ENCODE measurements at places on chromosomes 6 and 20. TPM values are rescaled to one million over a fixed set of nuclear protein-coding genes. Genes with fewer than 3 reads are reported as not detected.

GPR6 gene
- not detected for total RNA-seq

RBM12 gene
- 64.0 TPM for total RNA-seq

HUS1B gene
- 0.75 TPM for total RNA-seq

DDX43 gene
- total RNA-seq = not detected

BPI gene
- not detected for total RNA-seq

C6orf15 gene
- total RNA-seq = not detected

- DNase-seq = no peak
Observed at GRCh38 chr6:160519603-160520042, 144.5 kb downstream of the LPA start.

GRCh38 chr6:161216616-161217205, 57.1 kb downstream of the AGPAT4 start:
- no peak for DNase-seq

DNA sequence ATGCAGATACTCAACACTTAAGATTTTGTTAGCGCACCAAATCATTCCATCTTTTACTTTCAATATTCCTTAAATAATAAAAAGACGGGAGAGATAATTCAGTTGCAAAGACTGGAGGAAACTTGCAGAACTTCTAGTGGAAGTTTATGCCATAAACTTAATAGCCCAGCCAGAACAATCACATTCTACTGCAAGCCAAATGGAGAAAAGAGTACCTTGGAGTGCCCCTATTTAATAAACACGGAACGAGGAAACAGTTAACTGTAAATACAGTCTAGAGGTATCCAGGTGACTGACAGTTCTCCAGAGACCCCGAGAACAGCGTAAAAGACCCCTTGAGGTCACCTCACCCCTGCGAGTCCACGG, 635 bp downstream of the SLC35B3 start:
- no peak for DNase-seq

DNA sequence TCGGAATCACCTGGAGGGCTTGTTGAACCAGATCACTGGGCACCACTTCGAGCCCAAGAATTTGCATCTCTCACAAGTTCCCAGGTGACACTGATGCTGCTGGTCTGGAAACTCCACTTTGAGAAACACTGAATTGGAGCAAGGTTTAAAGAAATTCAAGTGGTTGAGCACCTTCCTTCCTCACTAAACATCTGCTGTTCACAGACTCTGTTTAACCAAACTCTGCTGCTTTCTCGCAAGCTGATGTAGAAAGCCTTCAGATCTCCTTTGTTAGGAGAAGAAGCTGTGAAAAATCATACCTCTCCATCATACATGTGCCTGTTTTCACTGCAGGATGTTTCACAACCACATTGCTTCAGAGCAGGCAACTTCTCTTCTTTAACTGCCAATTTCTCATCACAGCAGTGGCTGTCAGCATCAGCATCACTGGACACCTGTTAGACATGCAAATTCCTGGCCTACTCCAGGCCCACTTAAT, 87.5 kb upstream of the TOP1 start:
- DNase-seq = no peak

DNA sequence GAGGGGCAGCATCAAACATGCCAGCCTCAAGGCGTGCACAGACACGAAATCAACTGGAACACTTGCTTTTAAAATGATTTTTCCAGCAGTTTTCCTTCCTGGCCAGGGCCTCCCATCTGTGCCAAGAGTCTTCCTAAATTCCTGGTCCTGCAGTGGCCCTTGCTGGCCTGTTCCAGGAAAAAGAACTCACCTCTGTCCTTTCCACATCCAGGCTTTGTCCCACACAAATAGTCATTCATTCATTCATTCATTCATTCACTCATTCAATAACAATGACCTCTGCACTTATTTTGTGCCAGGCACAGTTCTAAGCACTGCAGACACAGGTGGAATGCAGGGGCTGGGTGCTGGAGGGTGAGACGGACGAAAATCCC, 89.0 kb upstream of the CCDC167 start:
- DNase-seq = no peak

- peak; percentile 90 for DNase-seq
Observed at GRCh38 chr6:17907406-17908229, 79.8 kb downstream of the KIF13A start.

DNA sequence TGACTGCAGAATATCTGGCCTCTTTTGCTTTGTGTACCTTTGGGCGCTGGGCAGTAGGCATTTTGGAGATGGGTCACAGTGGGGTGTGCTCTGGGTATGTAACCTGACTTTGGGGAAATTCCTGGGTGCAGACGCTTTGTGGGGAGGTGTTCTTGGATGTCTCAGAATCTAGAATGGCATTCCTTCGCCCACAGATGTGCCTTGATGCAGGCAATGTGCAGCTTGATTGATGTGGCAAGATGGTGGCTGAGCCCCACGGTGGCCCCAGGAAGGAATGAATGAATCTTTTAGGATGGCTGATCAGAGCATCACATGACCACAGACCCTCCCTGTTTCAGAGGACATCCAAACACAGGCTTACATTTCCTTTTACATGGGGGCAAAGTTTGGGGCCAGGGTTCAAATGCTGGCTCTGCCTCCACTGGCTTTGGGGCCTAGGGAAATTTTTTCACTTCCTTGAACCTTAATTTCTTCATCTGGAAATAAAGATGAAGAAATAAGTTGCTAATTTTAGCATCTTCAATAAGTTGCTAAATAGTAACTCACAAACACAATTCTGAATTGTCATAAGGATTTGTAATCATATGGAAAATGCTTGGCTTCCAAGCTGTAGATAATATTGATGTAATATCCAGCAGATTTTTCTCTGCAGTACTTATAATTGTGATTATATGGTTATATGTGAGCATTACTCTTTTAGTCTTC, 5.6 kb downstream of the PPP1R16B start:
- no peak for DNase-seq

DNA sequence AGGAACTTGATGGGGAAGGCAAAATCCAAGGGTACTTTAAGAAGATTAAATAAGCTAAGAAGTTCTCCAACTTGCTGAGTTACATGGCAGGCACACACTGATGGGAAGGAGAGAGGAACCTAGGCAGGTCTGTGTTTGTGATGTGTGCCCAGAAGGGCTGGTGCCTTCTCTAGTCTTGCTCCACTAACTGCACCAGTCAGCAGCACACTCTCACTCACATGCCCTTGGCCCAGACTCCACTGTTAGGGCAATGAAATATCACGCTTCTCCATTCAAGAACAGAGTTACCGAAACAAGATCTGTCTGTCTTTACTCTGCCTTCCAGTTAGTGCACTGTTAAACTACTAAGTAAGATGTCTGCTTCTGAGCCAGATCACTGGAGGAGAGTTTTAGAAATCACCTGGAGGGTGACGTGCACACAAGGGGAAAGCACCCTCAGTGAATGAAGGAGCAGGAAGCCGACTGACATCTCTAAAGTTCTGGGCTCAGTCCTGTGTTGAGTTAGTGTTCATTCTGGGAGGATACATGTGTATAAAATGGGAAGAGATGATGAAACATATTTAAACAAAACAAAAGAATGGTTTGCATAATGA, 251.1 kb downstream of the FOXC1 start:
- no peak for DNase-seq

DNA sequence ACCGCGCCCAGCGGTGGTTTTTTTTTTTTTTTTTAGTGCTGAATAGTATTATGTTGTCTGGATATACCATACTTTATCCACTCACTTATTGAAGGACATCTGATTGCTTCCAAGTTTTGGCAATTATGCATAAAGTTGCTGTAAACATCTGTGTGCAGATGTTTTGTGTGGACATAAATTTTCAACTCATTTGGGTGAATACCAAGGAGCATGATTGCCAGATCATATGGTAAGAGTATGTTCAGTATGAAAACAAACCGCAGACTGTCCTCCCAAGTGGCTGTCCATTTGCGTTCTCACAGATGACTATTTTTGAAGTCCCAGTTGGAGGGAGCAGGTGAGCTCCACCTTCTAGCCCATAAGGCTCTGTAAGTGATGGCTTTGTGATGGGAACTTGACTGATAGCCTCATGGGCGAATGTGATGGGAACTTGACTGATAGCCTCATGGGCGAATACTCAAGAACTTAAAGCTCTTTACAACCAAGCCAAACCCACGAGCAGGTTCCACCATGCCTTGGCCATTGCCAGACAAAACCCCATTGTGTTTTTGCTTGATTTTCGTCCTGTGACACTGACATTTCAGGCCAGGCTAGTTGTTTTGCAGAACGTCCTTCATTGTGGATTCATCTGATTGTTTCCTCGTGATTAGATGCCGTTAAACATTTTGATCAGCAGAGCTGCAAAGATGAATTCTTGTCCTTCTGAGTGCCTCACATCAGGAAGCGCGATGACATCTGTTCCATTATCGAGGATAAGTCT, 51.0 kb downstream of the ZBTB2 start:
- no peak for DNase-seq

GRCh38 chr6:22827760-22828159, 258.4 kb downstream of the HDGFL1 start:
- no peak for DNase-seq

DNA sequence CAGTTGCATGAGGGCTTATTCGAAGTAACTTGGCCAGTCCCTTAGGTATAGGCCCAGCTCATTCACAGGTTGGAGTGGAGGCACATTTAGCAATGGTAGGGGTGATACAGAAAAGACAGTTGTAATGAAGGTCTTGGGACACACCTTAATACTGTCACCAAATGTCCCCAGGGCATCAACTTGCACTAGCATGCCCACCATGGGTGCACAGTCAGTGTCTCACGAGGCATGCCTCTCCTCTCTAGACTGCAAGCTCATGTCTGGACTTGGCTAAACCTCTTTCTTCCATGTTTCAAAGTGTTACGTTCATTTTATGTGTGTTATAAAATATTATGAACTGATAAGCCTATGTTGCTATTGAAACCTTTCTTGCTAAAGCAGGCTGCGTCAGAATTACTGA, 124.0 kb upstream of the ECI2 start:
- no peak for DNase-seq

DNA sequence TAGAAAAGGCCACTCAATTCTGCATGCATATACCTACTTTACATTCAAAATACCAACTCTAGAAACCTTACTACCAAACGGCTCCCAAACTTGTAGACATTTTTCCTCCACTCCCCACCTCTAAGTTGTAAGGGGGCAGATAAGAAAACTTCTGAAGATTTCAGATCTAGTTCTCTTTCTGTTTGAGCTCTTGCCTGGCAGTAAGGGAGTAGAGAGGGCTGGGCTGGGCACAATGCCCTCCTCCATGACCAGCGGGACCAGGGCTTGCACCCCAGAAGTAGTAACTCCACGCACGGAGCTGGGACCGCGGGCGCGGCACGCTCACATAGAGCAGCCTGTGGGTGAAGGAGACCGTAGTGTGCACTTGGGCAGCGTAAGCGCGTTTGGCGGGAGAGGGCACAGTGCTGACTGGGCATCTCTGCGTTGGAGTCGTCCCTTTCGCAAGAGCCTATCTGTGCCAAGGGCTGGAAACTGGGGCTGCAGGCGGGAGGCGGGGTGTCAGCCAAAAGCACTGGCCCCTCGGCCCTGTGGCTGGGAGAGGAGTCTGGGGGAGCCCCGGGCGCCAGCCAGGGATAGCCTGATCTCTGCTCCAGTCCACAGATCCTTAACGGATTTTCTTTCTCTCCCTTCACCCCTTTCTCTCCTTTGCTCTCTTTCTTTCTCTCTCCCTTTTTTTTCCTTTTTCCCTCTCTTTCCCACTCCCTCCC, 32.4 kb downstream of the PHACTR1 start:
- DNase-seq = no peak

GRCh38 chr6:73639040-73639439, 14.8 kb downstream of the SLC17A5 start:
- no peak for DNase-seq

DNA sequence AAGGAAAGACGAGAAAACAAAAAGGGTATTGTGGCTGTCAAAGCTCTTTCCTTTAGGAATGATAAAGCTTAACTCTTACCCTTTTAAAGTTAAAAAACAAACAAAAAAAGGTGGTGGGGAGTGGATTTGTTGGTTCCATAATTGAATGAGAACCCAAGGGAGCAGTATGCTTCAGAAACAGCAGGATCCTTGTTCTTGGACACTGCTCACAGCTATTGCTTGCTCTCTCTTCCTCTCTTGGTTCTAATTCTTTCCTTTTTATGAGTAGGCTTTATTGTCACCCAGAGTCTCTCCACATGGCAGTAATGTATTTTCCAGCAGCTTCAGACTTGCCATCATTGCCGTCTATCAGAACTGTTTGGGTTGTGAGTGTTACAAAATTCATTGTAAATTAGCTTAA, 18.7 kb upstream of the ATRN start:
- no peak for DNase-seq

GRCh38 chr6:130900913-130901312, 73.7 kb downstream of the SMLR1 start:
- DNase-seq = peak; percentile 12

GRCh38 chr20:19370076-19371075, 157.9 kb downstream of the SLC24A3 start:
- no peak for DNase-seq

DNA sequence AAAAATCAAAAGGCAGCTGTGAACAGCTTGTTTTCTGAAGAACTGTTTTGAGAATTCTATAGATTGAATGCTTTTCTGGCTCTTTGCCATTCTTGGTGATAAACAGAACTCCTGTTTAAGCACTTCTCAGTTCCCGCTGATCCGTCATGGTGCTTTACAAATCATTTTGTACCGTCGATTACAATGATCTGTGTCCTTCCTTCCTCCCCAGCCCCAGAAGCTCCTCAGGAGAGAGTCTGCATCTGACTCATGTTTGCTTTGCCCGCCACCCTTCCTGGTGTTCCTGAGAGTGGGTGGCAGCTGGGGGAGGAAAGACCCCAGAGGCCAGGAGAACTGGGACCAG, 538.6 kb upstream of the MARCKS start:
- no peak for DNase-seq

DNA sequence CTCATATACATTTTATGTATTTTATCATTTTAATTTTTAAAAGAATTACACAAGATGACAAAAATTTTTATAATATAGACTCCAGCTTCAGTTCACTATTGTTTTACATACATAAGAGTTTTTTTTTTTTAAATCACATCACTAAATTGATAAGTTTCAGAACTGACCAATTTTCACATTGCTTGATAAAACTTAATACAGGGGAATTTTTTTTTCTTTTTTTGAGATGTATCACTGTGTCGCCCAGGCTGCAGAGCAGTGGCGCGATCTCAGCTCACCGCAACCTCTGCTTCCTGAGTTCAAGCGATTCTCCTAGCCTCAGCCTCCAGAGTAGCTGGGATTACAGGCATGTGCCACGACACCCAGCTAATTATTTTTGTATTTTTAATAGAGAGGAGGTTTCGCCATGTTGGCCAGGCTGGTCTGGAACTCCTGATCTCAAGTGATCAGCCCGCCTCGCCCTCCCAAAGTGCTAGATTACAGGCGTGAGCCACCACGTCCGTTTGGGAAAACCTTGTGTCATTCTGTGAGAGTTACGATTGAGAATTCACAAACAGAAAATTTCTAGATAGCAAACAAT, 36.6 kb upstream of the BTN3A2 start:
- DNase-seq = no peak

- DNase-seq = peak; percentile 42
Observed at GRCh38 chr6:99014061-99014460, 66.3 kb upstream of the FBXL4 start.

GRCh38 chr6:163701762-163702161, 287.2 kb downstream of the QKI start:
- no peak for DNase-seq

DNA sequence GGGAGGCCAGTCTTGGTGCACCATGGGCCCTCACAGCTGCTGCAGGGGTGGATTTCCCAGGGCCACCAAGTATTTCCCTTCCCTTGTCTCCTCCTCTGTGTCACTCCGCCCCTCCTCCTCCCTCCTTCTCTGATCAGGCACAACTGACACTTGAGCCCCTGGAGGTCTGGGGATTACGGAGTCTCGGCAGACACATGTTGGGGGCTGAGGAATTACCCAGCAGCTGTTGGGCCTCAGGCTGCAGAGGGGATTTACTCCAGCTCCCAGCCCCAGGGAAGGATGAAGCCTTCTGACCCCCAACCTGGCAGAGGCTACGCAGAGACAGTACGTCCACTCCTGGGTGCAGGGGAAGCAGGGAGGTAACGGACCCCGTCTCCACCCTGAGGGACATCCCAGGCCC, 420.5 kb upstream of the SULF2 start:
- DNase-seq = no peak

Measured in NCI-H460 (cell line).